ENCODE measurements at places on chromosomes 3 and 15. TPM values are rescaled to one million over a fixed set of nuclear protein-coding genes. Genes with fewer than 3 reads are reported as not detected.

- no peaks in the 10 kb centered on the region for H3K4me1 ChIP-seq
- DNase-seq, result no peak
- no peak overlapping the region for H3K27ac ChIP-seq
- H3K27me3 ChIP-seq, result no peaks in the 10 kb centered on the region
- H3K36me3 ChIP-seq, result no peaks in the 10 kb centered on the region
- no peak overlapping the region for H3K4me3 ChIP-seq
These were observed 135.3 kb upstream of the DAZL start for GRCh38 chr3:16740515-16740914.

DNA sequence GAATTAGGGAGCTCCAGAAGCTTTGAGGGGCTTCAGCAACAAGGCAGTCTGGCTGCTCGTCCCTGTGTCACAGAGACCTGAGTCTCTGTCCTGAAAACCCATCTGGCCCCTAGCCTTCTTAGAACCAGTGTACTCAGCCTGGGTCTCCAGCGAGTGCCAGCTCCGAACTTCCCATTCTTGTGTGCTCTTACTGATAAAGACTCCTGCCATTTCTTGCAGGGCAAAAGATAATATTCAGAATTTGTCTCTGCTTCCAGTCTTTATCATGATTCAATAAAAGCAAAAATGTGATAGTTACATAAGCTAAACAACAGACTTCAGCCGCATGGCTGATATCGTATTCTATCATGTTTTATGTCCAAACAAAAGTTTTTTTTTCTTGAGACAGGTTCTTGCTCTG, 36.0 kb upstream of the BCL2A1 start:
- no peaks in the 10 kb centered on the region for H3K36me3 ChIP-seq
- no peaks in the 10 kb centered on the region for H3K27me3 ChIP-seq
- H3K4me1 ChIP-seq, result no peaks in the 10 kb centered on the region
- no peak overlapping the region for H3K4me3 ChIP-seq
- no peak for DNase-seq

DNA sequence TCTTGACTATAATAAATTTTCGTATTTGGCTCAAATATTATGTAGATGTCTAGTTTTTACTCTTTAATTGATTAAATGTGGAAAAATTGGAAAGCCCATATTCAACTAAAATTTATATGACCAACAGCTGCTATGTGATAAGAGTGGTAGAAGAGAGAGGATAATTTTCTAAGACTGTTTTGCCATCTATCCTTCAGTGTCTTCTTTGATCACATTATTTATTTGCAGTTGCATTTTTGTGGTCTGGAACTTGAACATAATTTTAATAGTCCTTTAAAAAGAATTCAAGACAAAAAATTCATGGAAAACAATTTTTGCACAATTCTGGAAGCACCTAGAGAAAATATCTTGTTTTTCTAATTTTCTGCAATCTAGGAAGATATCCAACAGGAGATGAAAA, 213.3 kb upstream of the THBS1 start:
- DNase-seq, result no peak
- no peak overlapping the region for H3K27ac ChIP-seq
- no peaks in the 10 kb centered on the region for H3K36me3 ChIP-seq
- no peak overlapping the region for H3K4me3 ChIP-seq
- H3K27me3 ChIP-seq, result no peaks in the 10 kb centered on the region

GRCh38 chr3:143998266-143998665, 26.6 kb downstream of the DIPK2A start:
- H3K4me1 ChIP-seq, result no peaks in the 10 kb centered on the region
- no peaks in the 10 kb centered on the region for H3K27me3 ChIP-seq
- H3K36me3 ChIP-seq, result no peaks in the 10 kb centered on the region
- H3K4me3 ChIP-seq, result no peak overlapping the region

DNA sequence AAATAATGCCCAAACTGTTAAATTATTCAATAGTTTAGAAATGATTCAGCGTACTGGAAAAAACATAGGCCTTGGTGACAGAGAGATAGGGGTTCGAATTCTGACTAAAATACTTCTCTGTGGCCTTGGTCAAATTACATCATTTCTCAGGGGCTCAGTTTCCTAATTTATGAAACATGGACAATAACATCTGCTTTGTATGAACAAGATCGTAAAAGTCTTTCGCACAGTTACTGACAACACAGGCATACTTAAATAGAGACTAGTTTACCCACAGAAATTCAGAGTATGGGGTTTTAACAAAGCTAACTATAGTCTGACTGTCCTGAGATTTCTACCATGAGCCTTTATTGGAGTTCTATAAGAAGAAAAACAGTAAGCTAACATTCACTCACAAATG, 440.4 kb downstream of the FHIT start:
- no peaks in the 10 kb centered on the region for H3K27me3 ChIP-seq
- H3K4me1 ChIP-seq, result no peaks in the 10 kb centered on the region
- no peaks in the 10 kb centered on the region for H3K36me3 ChIP-seq
- H3K27ac ChIP-seq, result no peak overlapping the region

DNA sequence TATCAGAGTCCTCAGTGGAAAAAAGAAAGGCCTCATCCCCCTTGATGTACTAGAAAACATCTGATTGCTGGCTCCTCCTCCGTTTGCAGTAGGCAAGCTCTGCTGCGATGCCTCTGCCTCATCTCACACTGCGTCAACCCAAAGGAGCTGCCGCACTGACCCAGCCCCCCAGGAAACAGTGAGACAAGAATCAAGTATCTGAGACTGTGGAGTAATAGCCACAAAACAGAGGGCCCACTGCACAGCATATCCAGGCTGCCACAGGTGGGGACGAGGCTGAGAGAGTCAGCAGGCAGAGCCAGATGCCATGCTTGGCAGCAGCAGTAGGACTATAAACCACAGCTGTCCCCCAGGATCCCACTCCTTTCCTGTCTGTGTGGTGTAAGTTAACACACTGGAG, 165.9 kb downstream of the STAC start:
- DNase-seq, result no peak
- no peaks in the 10 kb centered on the region for H3K4me1 ChIP-seq

GRCh38 chr3:42226470-42227425, 39.2 kb downstream of the CCK start:
- peaks cover 29% of the 10 kb centered on the region for H3K36me3 ChIP-seq
- H3K4me3 ChIP-seq, result no peak overlapping the region
- peaks cover 23% of the 10 kb centered on the region for H3K4me1 ChIP-seq
- no peak overlapping the region for H3K27ac ChIP-seq

DNA sequence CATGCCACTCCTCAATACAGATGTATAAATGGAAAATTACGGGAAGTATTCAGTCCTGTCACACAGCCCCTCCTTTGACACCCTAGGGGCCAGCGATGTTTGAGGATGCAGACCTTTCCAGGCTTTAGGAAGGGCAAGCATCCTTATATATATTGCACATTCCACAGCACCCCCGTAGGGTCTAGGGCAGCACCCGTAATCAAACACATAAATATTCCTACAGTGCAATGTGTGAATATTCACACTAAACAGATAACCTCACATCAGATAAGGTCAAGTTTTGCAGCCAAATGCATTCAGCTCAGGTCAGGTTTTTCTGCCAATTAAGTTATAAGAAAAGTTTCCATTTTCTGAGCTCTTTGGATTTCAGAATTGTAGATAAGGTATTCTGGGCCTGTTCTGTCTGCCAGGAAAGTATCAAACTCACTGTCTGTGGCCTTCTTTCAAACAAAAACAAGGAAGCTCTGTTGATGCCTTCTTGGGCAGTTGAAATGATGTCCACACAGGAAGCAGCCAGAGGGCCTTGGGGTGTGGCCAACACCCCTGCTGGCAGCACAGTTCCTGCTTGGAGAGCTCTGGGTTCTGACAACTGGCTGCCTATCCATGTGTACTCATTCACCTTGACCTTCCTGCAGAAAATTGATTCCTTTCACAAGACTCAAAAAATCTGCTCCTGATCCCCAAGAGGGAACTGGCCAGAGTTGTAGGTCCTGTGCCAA, 427.0 kb downstream of the NTRK3 start:
- no peaks in the 10 kb centered on the region for H3K27me3 ChIP-seq
- H3K27ac ChIP-seq, result no peak overlapping the region
- no peaks in the 10 kb centered on the region for H3K4me1 ChIP-seq
- DNase-seq, result no peak

- H3K4me3 ChIP-seq, result no peak overlapping the region
- no peaks in the 10 kb centered on the region for H3K36me3 ChIP-seq
- no peak for DNase-seq
- peaks cover 15% of the 10 kb centered on the region for H3K4me1 ChIP-seq
- H3K27ac ChIP-seq, result no peak overlapping the region
- no peaks in the 10 kb centered on the region for H3K27me3 ChIP-seq
These were observed 207.1 kb downstream of the PTPRG start for GRCh38 chr3:61768284-61769037.

- no peak overlapping the region for H3K27ac ChIP-seq
- no peak overlapping the region for H3K4me3 ChIP-seq
- H3K36me3 ChIP-seq, result no peaks in the 10 kb centered on the region
- no peak for DNase-seq
- H3K27me3 ChIP-seq, result no peaks in the 10 kb centered on the region
These were observed 18.2 kb upstream of the PLCL2 start for GRCh38 chr3:16866571-16866970.

- no peaks in the 10 kb centered on the region for H3K36me3 ChIP-seq
- no peaks in the 10 kb centered on the region for H3K27me3 ChIP-seq
- DNase-seq, result no peak
- no peak overlapping the region for H3K27ac ChIP-seq
These were observed 98.0 kb upstream of the SLC25A36 start for GRCh38 chr3:140843656-140844055.

DNA sequence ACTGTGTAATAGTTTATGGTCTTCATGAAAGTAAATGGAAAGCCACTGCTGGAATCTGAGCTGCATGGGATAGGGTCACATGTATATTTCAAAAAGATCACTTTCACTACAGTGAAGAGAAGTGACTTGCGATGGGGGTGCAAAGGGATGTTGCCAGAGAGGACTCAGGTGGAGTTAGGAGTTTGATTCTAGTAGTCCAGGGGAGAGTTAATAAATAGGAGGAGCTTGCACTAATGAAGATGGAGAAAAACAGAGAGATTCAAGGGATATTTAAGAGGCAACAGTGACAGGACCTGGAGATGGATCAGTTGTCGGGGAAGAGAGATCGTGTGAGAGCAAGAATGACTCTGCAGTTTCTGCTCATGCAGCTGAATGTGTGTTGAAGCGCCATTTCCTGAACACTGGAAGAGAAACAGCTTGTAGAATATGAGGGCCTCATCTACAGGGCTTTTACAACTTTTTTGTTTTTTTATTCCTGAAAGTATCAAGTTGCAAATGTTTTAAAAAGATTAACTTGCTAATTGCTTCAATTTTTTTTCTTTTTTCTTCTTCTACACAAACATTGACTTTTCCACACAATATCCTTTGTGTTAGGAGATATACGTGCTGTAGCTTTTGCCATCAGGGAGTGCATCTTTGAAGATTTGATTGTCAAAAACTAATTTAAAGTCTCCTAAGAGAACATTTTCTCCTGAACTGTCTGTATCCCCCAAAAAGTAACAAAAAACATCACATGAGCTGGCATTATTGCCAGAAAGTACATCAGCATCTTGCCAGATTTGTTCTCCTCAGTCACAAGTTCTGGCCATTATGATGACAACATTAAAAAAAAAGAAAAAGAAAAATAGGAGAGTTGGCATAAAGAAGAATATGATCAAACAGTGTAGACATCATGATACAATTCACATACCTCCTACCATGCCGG, 37.5 kb downstream of the SETMAR start:
- no peak overlapping the region for H3K4me3 ChIP-seq
- H3K27ac ChIP-seq, result peak overlapping the region; percentile 15
- H3K36me3 ChIP-seq, result no peaks in the 10 kb centered on the region
- no peaks in the 10 kb centered on the region for H3K27me3 ChIP-seq

DNA sequence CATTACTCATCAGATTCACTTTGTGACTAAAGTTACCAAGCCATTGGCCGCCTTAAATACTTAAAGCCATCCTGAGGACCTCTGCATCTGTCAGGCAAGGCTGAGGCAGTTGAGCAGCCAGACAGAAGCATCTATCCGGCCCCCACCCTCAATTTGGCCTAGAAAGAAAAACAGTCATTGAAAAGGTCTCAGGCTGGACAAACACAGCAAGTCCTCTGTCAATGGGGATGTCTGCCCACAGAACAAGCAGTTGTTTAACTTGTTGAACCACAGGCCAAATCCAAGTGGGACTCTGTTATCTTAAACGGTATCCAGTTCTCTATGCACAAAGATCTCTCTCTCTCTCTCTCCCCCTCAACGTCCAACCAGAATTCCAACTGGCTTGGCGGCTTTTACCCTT, 2.8 kb downstream of the ZIC4 start:
- H3K4me1 ChIP-seq, result no peaks in the 10 kb centered on the region
- no peak for DNase-seq
- no peak overlapping the region for H3K27ac ChIP-seq
- no peaks in the 10 kb centered on the region for H3K36me3 ChIP-seq
- peaks cover 89% of the 10 kb centered on the region for H3K27me3 ChIP-seq

DNA sequence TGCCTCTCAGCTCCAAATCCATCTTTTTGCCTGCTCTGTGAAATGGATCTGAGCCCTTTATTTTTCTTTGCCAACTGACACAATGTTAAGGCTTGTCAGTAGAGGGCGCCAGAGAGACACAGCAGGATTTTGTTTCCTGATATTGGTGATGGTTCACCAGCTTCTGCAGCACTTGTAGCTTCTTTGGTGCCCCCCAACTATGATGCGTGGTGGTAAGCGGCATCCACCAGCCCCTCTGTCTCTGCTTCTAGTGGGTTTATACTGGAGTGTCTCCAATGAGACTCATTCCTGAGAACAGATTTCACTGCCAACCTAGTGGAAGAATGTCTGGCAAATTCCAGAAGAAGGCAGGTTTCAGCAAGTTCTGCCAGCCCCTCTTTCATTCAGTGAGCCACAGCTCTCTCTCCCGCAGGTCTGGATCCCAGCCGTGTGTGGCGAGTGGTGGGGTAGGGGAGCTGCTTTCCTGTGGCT, 471.9 kb upstream of the FRG2C start:
- no peak overlapping the region for H3K27ac ChIP-seq
- no peaks in the 10 kb centered on the region for H3K36me3 ChIP-seq
- no peak overlapping the region for H3K4me3 ChIP-seq

- no peaks in the 10 kb centered on the region for H3K36me3 ChIP-seq
- no peaks in the 10 kb centered on the region for H3K27me3 ChIP-seq
- no peak for DNase-seq
- H3K27ac ChIP-seq, result no peak overlapping the region
These were observed 53.8 kb downstream of the SST start for GRCh38 chr3:187616307-187616972.

DNA sequence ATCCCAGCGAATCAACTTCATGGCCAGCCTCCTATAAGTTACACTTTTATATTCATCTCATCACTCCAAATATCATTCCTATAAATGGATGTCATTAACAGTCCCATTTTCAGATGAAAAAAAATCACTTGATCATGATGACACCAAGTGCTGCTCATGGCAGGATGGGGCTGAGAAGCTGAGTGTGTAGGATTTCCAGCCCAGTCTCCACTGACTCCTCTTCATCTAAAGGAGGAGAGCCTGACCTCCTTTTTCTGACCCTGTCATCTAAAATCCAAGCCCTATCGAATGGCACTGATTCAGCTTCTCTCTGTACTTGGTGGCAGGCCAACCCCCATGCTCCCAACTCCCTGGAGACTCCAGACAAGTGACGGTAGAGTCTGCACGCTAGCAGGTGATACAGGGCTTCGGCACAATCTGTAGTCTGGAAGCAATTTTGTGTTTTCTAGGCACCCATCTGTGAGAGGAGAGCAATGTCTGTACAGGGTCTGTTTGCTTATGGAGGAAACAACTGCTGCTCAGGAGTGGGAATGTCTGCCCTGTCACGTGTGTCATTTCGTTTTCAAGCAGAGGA, 103.2 kb downstream of the EPHB1 start:
- no peaks in the 10 kb centered on the region for H3K27me3 ChIP-seq
- no peak overlapping the region for H3K27ac ChIP-seq
- no peaks in the 10 kb centered on the region for H3K36me3 ChIP-seq
- DNase-seq, result no peak
- no peak overlapping the region for H3K4me3 ChIP-seq

Gene MRPL46
- 20.2 TPM for total RNA-seq

Gene GHSR
- total RNA-seq, result not detected

Gene SPINK8
- total RNA-seq, result not detected

Gene SLC12A8
- total RNA-seq, result 0.33 TPM

Gene PLA2G4F
- not detected for total RNA-seq

Gene EID1
- total RNA-seq, result 328 TPM

Gene SCG5
- 10.0 TPM for total RNA-seq

Gene MELTF
- total RNA-seq, result 6.1 TPM

All from sigmoid colon (tissue), 7 donors.